ENCODE measurements at places on chromosomes 13 and 19.
A peak's percentile ranks its signal among the peaks of the same experiment; 100 is the strongest.

DNA sequence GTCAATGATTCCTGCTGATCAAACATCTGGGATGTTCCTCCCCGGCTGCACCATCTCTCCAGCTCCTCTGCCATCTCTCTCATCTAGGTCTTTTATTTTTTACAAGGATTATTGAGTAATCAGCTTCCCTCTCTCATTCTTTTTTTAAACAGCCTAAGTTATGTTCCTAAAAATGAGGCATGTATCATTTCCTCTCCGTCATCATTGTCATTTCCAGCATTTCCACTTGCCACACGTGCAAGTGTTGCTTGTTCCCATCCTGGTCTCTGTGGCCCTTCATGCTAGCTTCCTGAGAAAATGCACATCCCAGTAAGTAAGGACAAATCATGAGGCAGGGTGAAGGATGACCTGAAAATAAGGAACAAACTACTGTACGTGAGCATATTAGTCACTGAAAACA lies 102.7 kb upstream of the POSTN start:
- DNase-seq: no peak

DNA sequence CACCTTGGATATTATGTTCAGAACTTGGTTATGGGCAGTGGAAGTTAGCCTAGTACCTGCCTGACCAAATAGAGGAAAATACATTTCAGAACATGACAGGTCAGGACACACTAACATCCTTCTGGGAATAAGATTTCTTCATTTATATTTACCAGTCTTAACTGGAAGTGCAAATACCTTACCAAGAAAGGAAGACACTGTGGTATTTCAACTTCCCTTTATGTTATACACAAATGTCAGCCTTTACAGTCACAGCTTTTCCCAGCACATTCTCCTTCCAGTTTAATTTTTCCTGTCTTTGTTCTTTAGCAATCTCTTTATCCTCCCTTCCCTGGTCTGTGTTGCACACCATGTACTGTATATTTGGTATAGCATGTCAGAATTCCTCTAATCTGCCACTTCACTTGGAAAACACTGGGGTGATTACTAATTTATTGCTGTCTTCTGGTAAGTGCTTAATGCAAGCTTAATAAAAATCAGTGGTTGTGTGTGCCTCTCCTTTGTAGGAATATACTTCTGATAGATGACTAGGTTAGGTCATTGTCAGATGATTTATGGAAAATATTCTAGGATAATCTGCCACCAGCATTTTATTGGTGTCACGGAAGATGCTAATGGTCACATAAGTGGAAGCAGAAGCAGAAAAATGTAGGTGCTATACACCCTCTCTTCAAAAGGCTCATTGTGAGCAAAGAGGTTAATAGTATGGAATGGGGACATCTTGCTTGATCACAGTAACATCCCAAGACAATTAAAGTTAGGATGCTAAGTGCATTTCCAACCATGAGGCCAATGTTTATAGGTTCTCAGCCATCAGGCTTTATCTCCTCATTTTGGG lies 124.3 kb upstream of the STARD13 start:
- no peak for DNase-seq

DNA sequence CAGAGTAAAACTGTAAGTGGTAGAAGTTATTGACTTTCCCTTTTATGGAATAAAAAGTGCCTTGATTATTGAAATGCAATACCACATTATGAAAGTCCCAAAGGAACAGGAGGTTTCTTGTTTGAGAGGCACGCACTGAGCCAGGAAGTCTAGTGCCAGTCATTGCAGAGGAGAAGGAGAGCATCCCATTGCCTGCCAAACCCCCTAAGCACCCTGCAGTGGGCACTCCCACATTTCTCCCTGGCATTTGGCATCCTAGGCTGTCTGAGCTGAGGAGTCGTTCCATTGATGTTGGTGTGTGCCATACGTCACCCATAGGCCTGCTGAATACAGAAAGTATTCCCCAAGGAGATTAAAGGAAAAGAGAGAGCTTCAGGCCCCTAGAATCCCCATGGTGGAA lies 85.7 kb upstream of the MBNL2 start:
- DNase-seq: no peak

GRCh38 chr19:43674596-43674995 lies 4.6 kb upstream of the PLAUR start:
- no peak for DNase-seq

GRCh38 chr19:20162821-20163220 lies 4.2 kb upstream of the ZNF486 start:
- no peak for DNase-seq

- no peak for DNase-seq
Observed at GRCh38 chr19:37218592-37218935, 550 bp downstream of the ZNF383 start.

- no peak for DNase-seq
Observed at GRCh38 chr19:48755084-48755641, at the start of gene FGF21. TSS of gene FGF21 (plus strand) at chr19:48755524. CDS start at chr19:48756237, 713 bp downstream.

- no peak for DNase-seq
Observed at GRCh38 chr19:5908773-5909442, 4.2 kb downstream of the VMAC start.

DNA sequence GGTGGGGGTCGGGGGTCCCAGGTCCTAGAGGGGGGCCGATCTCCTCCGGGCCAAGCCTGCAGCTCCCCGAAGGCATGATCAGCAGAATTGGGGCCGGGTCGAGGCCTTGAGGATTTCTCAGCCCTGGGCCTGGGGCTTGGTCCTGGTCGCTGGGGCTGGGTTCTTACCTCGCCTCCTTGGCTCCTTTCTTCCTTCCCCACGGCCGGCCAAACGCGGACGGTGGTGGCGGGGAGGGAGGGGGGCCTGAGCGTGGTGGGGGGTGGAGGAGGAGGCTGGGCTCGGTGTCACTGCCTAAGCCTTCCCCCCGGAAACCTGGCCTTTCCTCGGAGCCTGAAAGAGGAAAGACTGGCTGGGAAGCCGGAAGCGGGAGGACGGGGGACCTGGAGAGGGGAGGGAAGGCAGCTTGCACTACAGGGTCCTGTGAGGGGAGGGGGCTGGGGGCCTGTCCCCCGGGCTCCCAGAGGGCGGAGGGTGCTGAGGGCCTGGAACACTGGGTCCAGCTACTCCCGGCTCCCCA lies at the start of gene ZNF579:
ZNF579 (minus strand) TSS at position 221 of the 517 bp plus-strand sequence. CDS start 1,209 bp downstream, outside the sequence.
- peak; percentile 84 for DNase-seq

GRCh38 chr13:66378894-66379293 lies 851.2 kb downstream of the PCDH9 start:
- DNase-seq: no peak

DNA sequence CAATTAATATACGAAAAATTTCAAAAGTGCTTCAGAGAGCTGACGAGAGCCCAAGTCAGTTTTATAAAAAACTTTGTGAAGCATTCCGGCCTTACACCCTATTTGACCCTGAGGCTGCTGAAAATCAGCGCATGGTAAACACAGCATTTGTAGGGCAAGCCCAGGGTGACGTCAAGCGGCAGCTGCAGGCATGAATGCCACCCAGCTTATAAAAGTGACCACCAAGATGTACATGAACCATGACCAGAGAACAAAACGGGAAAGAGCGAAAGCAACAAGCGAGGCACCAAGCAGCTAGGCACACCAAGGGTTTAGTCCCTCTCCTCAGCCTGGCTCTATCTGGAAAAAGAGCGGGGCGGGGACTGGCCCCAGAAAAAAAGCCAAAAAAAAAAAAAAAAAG lies 6.0 kb downstream of the SIGLEC11 start:
- DNase-seq: no peak

GRCh38 chr13:84668637-84669036 lies 786.4 kb upstream of the SLITRK1 start:
- DNase-seq: no peak

- DNase-seq: no peak
Observed at GRCh38 chr13:109344552-109345157, 441.7 kb downstream of the IRS2 start.

- no peak for DNase-seq
Observed at GRCh38 chr13:106819413-106820180, 251.7 kb upstream of the ARGLU1 start.

GRCh38 chr19:2170987-2171348 lies 7.2 kb downstream of the DOT1L start:
- DNase-seq: no peak

GRCh38 chr19:11196406-11197287 lies 698 bp downstream of the KANK2 start:
- DNase-seq: no peak

- no peak for DNase-seq
Observed at GRCh38 chr19:14542711-14543328, 13.4 kb downstream of the TECR start.

GRCh38 chr13:31069808-31070534 lies 91.7 kb downstream of the HSPH1 start:
- no peak for DNase-seq

- DNase-seq: no peak
Observed at GRCh38 chr13:40406405-40407120, 259.9 kb downstream of the FOXO1 start.

DNA sequence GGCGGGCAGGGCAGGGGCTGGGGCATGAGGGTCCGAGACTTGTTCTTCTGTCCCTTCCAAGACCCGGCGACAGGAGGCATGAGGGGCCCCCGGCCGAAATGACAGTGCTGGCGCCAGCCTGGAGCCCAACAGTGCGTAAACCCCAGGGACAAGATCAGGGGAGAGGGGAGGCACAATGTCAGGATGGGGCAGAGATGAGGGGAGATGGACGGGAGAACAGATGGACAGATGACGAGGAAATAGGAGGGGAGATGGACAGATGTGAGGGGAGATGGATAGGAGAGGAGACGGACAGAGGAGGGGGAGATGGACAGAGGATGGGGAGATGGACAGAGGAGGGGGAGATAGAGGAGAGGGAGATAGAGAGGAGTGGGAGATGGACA lies 518 bp downstream of the FLT3LG start:
- DNase-seq: no peak
